Astrocyte (in vitro differentiated cells and primary cell): ENCODE measurements at places on chromosomes 11 and 22.
A peak's percentile ranks its signal among the peaks of the same experiment; 100 is the strongest.

GRCh38 chr11:109733245-109733644, 311.3 kb downstream of the C11orf87 start:
- H3K4me1 ChIP-seq: peaks cover 4% of the 10 kb centered on the region
- no peak overlapping the region for H3K27ac ChIP-seq
- H3K27me3 ChIP-seq: no peaks in the 10 kb centered on the region
- no peak overlapping the region for H3K4me3 ChIP-seq

- H3K4me1 ChIP-seq: no peaks in the 10 kb centered on the region
- H3K27me3 ChIP-seq: no peaks in the 10 kb centered on the region
- no peak overlapping the region for H3K27ac ChIP-seq
- H3K36me3 ChIP-seq: no peaks in the 10 kb centered on the region
- no peak overlapping the region for H3K4me3 ChIP-seq
Observed at GRCh38 chr11:63262547-63262946, 19.1 kb upstream of the SLC22A25 start.

DNA sequence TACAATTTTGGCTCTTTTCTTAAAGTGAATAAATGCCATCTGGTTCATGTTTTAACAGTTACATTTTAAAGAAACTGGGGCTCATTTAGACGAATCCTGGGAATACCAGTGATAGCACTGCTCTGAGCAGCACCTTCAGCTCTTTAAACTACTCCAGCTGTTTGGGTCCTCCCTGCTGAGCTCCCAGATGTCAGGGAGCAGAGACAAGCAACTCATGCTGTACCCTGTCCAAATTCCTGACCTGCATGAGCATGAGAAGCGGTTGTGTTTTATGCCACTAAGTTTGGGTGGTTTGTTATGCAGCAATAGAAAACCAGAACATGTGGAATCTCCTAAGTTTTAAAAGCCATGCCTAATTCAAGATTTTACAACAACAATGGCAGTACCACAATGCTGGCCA, 90.0 kb downstream of the FDX1 start:
- H3K4me1 ChIP-seq: no peaks in the 10 kb centered on the region
- H3K27me3 ChIP-seq: no peaks in the 10 kb centered on the region
- no peaks in the 10 kb centered on the region for H3K36me3 ChIP-seq
- no peak overlapping the region for H3K27ac ChIP-seq
- no peak for DNase-seq
- no peak overlapping the region for H3K4me3 ChIP-seq

GRCh38 chr11:7672960-7673723, at the start of gene CYB5R2:
TSS of gene CYB5R2 (minus strand) at chr11:7673500. CDS start at chr11:7672825, 675 bp downstream.
- H3K27ac ChIP-seq: no peak within 1 kb of the TSS
- H3K27me3 ChIP-seq: no peaks in the 10 kb centered on the region
- H3K4me1 ChIP-seq: peaks cover 9% of the 10 kb centered on the region

DNA sequence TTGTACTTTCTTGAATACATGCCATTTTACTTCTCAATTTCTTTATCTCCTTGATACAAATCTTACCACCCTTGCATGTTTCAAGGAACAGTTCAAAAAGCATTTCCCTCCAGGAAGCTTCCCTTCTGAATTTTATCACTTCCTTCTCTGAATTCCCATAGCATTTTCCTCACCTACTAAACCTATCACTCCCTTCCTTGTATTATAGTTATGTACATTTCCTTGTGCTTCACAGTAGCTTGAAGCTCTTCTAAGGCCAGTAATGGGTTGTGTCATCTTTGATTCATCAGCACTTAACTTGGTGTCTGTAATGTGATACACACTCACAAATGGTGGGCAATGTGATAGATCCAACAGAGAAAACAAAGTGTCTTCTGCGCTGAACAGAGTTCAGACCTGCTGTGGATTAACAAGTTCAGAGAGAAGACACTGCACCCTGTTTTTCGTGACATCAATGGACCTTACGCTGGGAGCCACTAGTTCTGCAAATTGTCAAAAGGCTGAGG, 127.5 kb downstream of the CCDC81 start:
- H3K4me3 ChIP-seq: no peak overlapping the region
- no peaks in the 10 kb centered on the region for H3K36me3 ChIP-seq
- no peaks in the 10 kb centered on the region for H3K27me3 ChIP-seq
- no peak for DNase-seq

GRCh38 chr11:74754507-74755252, 6.0 kb downstream of the RNF169 start:
- peak overlapping the region; percentile 46 for H3K4me3 ChIP-seq
- H3K27me3 ChIP-seq: no peaks in the 10 kb centered on the region

DNA sequence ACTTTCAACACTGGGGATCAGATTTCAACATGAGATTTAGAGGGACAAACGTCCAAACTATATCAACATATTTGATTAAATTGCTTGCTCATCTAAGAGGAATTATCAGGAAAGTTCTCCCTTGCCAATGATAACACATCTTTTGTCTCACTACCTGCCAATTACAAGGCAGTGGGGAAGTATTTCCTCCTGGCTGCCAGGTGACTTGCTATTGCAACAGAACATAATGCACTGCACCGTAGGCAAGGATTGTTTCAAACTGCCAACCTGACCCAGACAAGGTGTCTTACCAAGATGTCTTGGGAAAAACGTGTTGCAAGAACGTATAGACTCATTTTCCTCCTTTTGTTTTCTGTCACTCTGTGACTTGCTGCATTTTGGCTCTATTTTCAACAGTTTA, 711.6 kb downstream of the METTL15 start:
- H3K27me3 ChIP-seq: no peaks in the 10 kb centered on the region
- H3K27ac ChIP-seq: no peak overlapping the region
- DNase-seq: no peak

- peaks cover 3% of the 10 kb centered on the region for H3K4me1 ChIP-seq
- peak; percentile 26 for DNase-seq
- no peaks in the 10 kb centered on the region for H3K36me3 ChIP-seq
- no peak overlapping the region for H3K4me3 ChIP-seq
- H3K27me3 ChIP-seq: peaks cover 19% of the 10 kb centered on the region
- H3K27ac ChIP-seq: no peak overlapping the region
Observed at GRCh38 chr22:39545386-39546365, 13.1 kb upstream of the RPS19BP1 start.

DNA sequence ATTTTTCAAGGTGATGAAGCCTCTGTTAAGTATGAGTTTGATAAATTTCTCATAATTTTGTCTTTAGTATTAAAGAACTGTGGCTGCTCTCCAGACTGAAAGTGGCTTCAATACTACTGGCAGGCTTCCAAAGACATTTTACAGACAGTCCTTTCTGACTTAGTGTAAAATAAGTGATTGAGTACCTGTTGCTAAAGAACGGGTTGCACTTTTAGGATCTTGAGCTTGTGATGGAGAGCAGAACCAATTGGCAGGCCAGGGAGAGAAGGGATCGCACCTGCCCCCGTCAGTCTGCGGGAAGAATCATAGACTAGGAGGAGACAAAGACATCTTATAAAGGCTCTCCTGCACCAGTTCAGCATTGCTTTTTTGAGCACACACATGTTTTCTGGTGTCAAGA, 4.4 kb downstream of the NCAM1 start:
- no peaks in the 10 kb centered on the region for H3K36me3 ChIP-seq
- H3K4me3 ChIP-seq: no peak overlapping the region
- peaks cover 4% of the 10 kb centered on the region for H3K27me3 ChIP-seq
- no peak for DNase-seq
- H3K27ac ChIP-seq: no peak overlapping the region

DNA sequence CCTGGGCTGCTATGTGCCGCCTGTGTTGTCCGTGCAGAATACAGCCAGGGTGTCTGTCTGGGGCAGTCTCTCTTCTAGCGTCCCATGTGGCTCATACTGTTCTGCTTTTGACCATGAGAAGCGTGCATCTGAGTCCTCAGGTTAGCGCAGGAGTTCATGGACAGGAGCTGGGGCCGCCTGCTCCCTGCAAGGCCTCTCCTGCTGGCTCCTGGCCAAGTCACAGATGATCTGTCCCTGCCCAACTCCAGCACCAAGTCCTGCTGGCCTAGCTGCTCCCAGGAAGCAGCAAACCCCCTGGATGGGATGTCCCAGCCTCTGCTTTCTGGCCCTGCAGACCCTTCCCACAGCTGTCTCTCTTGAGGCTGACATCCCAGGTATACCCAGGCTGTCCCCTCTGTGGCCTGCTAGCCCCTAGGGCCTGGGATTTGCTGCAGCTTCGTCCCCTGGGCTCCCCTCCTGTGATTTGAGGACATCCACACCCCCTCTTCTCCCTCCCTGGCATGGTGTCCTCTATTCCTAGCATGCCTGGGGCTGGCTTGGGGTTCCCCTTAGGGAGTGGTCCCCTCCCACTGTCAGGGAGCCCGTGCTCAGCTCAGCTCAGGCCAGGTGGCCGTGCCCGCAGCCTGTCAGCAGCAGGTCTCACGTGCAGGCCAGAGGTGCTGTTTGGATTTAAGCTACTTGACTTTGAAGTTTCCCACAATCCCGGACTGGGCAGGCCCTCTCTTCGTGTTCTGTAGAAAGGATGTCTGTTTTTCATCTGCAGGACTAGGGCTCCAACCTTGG, 17.8 kb downstream of the PRR5 start:
- no peaks in the 10 kb centered on the region for H3K27me3 ChIP-seq
- no peak for DNase-seq
- H3K4me1 ChIP-seq: no peaks in the 10 kb centered on the region
- no peak overlapping the region for H3K4me3 ChIP-seq
- no peak overlapping the region for H3K27ac ChIP-seq

GRCh38 chr22:48209473-48210197, 1447.2 kb downstream of the TBC1D22A start:
- DNase-seq: no peak
- no peaks in the 10 kb centered on the region for H3K4me1 ChIP-seq
- no peak overlapping the region for H3K4me3 ChIP-seq
- no peak overlapping the region for H3K27ac ChIP-seq
- no peaks in the 10 kb centered on the region for H3K27me3 ChIP-seq
- no peaks in the 10 kb centered on the region for H3K36me3 ChIP-seq

DNA sequence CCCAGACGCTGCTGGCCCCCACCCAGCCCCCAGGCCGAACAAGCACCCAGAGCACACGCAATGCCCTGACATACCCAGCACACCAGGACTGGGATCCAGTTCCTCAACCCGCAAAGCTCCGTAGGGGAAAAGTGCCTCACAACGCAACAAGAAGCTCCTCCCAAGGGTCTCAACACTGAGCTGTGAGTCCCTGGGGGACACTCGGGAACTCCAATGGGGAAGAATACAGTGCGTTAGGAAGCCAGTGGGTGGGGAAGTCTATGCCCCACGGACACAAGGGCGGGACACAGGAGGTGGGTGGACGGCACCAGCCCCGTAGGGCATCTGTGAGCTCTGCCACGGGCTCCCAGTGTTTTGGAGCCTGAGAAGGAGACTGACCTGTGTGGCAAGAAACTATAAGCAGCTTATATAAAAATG, 1.6 kb downstream of the DEAF1 start:
- no peak overlapping the region for H3K27ac ChIP-seq
- no peaks in the 10 kb centered on the region for H3K27me3 ChIP-seq
- H3K4me3 ChIP-seq: peak overlapping the region; percentile 34
- no peaks in the 10 kb centered on the region for H3K36me3 ChIP-seq
- peaks cover 38% of the 10 kb centered on the region for H3K4me1 ChIP-seq

DNA sequence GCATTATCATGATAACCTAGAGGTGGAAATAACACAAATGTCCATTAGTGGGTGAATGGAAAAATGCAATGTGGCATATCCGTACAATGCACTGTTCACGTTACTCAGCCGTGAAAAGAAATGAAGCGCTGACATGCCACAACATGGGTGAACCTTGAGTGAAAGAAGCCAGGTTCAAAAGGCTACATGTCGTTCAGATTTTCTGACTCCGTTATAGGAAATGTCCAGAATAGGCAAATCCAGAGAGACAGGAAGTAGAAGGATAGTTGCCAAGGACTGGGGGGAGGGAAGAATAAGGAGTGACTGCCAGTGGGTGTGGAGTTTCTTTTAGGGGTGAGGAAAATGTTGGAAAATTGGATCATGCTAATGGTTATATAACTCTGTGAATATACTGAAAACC, 133.8 kb downstream of the ATXN10 start:
- H3K27me3 ChIP-seq: no peaks in the 10 kb centered on the region
- peak overlapping the region; percentile 88 for H3K27ac ChIP-seq
- peaks cover 31% of the 10 kb centered on the region for H3K4me1 ChIP-seq
- peak overlapping the region; percentile 32 for H3K4me3 ChIP-seq
